Right lobe of liver (tissue), 6 donors: ENCODE measurements at places on chromosomes 5 and 9. TPM values are rescaled to one million over a fixed set of nuclear protein-coding genes. Genes with fewer than 3 reads are reported as not detected.
A peak's percentile ranks its signal among the peaks of the same experiment; 100 is the strongest.

DNA sequence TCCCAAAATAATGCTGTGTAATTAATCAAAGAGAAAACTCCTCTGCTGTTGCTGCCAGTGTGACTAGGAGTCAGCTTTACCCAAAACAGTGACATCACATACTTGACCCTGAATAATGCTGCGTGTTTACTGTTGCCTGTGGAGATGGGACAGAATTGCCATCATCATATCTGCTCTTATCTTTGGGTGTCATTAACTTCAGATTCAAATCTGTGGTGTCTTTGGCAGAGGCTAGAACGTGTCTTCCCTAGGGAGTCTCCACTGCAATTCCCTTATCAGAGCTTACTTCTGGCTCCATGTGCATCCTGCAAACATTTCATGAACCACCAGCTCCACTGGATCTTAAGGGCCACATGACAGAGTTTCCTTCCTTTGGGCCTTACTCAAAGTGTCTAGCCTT is 88.9 kb upstream of the MRPS30 start:
- H3K4me3 ChIP-seq = no peak overlapping the region
- no peak for DNase-seq
- H3K36me3 ChIP-seq = no peaks in the 10 kb centered on the region
- no peaks in the 10 kb centered on the region for H3K4me1 ChIP-seq

Gene NRG2
- 0.77 TPM for total RNA-seq

DNA sequence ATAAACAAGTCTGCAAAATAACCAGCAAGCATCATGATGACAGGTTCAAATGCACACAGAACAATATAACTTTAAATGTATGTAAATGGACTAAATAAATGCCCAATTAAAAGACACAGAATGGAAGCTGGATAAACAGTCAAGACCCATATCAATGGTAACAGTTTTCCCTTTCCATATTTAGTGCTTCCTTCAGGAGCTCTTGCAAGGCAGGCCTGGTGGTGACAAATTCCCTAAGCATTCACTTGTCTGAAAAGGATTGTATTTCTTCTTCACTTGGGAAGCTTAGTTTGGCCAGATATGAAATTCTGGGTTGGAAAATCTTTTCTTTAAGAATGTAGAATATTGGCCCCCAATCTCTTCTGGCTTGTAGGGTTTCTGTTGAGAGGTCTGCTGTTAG is 120.2 kb upstream of the RASA1 start:
- H3K27ac ChIP-seq = no peak overlapping the region
- H3K36me3 ChIP-seq = no peaks in the 10 kb centered on the region
- no peaks in the 10 kb centered on the region for H3K27me3 ChIP-seq
- no peak for DNase-seq
- no peak overlapping the region for H3K4me3 ChIP-seq

DNA sequence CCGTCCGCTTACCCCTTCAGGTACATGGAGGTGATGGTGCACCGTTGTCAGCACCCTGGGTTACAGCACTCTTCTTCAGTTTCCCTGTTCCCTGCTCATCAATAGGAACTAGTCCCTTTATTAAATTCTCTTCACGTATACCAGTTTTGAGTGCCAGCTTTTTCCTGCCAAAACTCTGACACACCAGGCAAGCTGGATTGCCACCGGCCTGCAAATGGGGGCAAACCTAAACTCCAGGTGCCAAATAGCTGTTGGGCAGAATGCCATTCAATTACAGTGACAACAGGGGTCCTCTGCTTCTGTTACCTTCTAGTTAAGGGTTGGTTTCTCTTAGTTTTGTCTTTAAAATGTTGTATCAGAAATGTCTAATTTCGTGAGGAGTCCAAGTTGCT is 400.4 kb downstream of the OSTF1 start:
- H3K4me1 ChIP-seq = no peaks in the 10 kb centered on the region
- no peaks in the 10 kb centered on the region for H3K27me3 ChIP-seq
- no peaks in the 10 kb centered on the region for H3K36me3 ChIP-seq
- DNase-seq = no peak
- H3K4me3 ChIP-seq = no peak overlapping the region
- no peak overlapping the region for H3K27ac ChIP-seq

Gene DAB2IP
- total RNA-seq = 20.2 TPM

DNA sequence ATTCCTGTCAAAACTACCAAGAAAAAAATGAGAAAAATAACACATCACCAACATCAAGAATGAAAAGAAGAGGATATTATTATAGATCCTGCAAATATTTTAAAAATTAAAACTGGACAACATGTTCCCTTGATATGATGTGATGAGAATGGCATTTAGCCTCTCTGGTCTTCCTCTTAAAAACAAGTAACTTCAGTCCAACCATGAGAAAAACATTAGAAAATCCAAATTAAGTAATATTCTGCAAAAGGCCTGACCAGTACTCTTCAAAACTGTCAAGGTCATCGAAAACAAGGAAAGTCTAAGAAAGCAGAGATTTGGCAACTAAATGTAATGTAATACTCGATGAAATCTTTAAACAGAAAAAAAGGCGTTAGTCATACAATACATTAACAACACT is 167.1 kb upstream of the SNX2 start:
- H3K27ac ChIP-seq = no peak overlapping the region
- no peaks in the 10 kb centered on the region for H3K4me1 ChIP-seq
- no peaks in the 10 kb centered on the region for H3K36me3 ChIP-seq
- no peak for DNase-seq

GRCh38 chr5:73451224-73452130 is 2.9 kb upstream of the FOXD1 start:
- H3K27ac ChIP-seq = no peak overlapping the region
- DNase-seq = peak; percentile 74
- no peaks in the 10 kb centered on the region for H3K36me3 ChIP-seq
- no peaks in the 10 kb centered on the region for H3K4me1 ChIP-seq

DNA sequence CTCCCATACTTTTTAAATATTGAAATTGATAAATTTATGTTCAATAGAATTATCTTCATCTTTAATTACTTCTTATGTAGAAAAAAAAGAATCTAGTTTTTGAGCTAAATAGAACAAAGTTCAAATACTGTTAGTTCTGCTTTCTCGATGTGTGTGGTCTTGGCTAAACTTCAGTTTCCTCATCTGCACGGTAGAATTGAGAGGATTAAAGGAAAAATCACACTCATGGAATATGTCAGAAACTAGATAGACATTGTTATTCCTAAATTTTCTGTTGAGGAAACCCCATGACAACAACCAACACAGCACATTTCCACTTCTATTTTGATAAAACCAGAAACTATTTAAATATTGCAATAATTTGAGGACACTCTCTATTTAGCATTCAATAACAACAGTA is 100.3 kb downstream of the MUSK start:
- no peaks in the 10 kb centered on the region for H3K36me3 ChIP-seq
- H3K4me3 ChIP-seq = no peak overlapping the region
- no peak for DNase-seq
- H3K27me3 ChIP-seq = no peaks in the 10 kb centered on the region
- no peak overlapping the region for H3K27ac ChIP-seq
- no peaks in the 10 kb centered on the region for H3K4me1 ChIP-seq

Gene CARD6
- total RNA-seq = 3.1 TPM

- no peak overlapping the region for H3K4me3 ChIP-seq
- H3K4me1 ChIP-seq = no peaks in the 10 kb centered on the region
- H3K36me3 ChIP-seq = no peaks in the 10 kb centered on the region
- no peak overlapping the region for H3K27ac ChIP-seq
- DNase-seq = no peak
Observed at GRCh38 chr5:102278231-102278630, 17.9 kb downstream of the SLCO4C1 start.

- peaks cover 3% of the 10 kb centered on the region for H3K36me3 ChIP-seq
- H3K4me1 ChIP-seq = no peaks in the 10 kb centered on the region
- H3K4me3 ChIP-seq = no peak overlapping the region
Observed at GRCh38 chr9:132894862-132895835, 16.5 kb downstream of the SPACA9 start.

DNA sequence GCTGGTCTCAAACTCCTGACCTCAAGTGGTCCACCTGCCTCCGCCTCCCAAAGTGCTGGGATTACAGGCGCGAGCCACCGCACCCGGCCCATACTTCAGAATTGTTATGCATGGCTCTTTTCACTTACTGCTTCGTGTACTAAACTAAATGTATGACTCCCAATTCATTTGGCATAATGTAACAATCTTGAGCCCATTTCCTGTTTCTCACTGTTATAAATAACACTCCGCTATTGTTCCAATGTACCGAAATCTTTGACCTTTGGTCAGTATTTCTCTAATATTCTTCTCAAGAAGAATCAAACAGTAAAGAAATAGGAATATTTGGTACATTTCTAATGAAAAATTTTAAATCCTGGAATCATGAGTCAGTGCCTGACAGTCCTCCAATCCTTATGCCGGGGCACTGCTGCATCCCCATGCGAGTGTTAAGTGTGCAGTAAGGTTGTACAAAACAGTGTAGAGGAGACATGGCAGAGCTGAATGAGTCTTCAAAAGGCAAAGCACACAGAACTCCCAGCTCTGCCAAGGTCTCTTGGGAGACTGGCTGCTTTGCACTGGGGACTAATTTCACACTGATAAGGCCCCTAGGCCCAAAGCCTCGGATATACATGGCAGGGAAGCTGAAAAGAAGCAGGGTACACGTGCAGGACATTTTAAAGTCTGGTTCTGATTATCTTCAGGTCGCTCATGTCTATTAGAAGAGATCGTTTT is 58.4 kb downstream of the HABP4 start:
- no peaks in the 10 kb centered on the region for H3K4me1 ChIP-seq
- no peak overlapping the region for H3K27ac ChIP-seq
- no peaks in the 10 kb centered on the region for H3K27me3 ChIP-seq

Gene LCN1
- not detected for total RNA-seq

GRCh38 chr9:127049581-127049980 is 72.9 kb downstream of the ANGPTL2 start:
- no peak overlapping the region for H3K4me3 ChIP-seq
- no peaks in the 10 kb centered on the region for H3K4me1 ChIP-seq
- no peaks in the 10 kb centered on the region for H3K27me3 ChIP-seq

DNA sequence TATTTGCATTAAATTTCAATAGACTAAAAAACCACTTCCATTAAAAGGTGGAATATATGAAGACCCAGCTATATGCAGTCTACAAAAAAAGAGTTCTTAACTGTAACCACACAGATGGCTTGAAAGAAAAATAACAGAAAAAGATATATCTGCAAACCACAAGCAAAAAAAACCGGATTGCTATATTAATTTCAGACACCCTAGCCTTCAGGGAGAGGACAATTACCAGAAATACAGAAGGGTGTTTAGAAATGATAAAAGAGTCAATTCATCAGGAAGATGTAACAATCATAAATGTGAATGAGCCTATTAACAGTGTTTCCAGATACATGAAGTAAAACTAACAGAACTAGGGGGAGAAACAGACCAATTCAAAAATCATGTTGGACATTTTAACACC is 56.9 kb upstream of the SMIM23 start:
- no peak for DNase-seq
- H3K36me3 ChIP-seq = no peaks in the 10 kb centered on the region
- H3K27me3 ChIP-seq = no peaks in the 10 kb centered on the region
- no peaks in the 10 kb centered on the region for H3K4me1 ChIP-seq
- no peak overlapping the region for H3K4me3 ChIP-seq
- no peak overlapping the region for H3K27ac ChIP-seq

Gene PCDHA1
- not detected for total RNA-seq

DNA sequence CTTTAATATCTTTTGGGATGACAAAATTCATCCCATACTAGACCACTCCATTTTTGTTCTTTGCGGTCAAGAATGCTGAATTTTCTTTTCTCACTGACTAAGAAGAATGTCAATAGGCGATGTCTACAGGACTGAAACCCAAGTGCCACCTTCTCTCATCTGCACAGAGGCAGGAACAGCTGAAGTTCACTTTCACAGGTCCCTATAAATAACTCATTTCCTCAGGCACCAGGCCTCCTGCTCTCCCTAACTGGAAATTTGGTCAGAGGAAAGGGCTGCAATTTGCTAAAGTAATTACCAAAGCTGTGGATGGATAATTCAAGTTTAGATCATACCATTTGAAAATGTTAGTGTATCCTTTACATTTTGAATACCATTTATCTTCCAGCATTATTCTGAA is 142.9 kb downstream of the DIRAS2 start:
- H3K36me3 ChIP-seq = no peaks in the 10 kb centered on the region
- H3K4me3 ChIP-seq = no peak overlapping the region
- no peak overlapping the region for H3K27ac ChIP-seq
- DNase-seq = no peak
- H3K27me3 ChIP-seq = no peaks in the 10 kb centered on the region

Gene CEP72
- total RNA-seq = 4.9 TPM

DNA sequence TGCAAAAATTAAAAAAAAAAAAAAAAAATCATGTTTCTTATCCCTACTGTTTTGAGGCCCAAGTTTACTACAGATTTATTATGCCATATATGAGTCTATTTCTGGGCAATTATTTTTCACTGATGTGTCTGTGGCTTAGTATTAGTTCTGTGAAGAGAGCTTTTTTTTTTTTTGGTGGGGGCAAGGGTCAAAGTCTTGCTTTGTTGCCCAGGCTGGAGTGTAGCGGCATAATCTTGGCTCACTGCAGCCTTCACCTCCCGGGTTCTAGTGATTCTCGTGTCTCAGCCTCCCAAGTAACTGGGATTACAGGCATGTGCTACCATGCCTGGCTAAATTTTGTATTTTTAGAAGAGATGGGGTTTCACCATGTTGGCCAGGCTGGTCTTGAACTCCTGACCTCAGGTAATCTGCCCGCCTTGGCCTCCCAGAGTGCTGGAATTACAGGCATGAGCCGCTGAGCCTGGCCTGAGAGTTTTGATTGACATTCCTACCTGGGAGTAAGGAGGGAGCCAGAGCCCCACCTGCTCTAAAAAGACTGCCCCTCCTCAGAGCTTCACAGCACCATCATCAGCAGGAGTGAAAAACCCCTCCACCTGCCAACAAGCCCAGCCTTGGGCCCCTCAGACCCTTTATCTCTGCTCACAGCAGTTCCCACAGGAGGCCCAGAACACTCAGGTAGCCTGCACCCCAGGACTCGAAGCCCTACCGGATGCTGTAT is 36.1 kb upstream of the JADE2 start:
- no peak overlapping the region for H3K4me3 ChIP-seq
- DNase-seq = no peak
- no peaks in the 10 kb centered on the region for H3K27me3 ChIP-seq
- H3K27ac ChIP-seq = no peak overlapping the region
- H3K4me1 ChIP-seq = no peaks in the 10 kb centered on the region
- H3K36me3 ChIP-seq = no peaks in the 10 kb centered on the region

Gene SOX30
- not detected for total RNA-seq

Gene ADAMTS12
- 2.3 TPM for total RNA-seq

DNA sequence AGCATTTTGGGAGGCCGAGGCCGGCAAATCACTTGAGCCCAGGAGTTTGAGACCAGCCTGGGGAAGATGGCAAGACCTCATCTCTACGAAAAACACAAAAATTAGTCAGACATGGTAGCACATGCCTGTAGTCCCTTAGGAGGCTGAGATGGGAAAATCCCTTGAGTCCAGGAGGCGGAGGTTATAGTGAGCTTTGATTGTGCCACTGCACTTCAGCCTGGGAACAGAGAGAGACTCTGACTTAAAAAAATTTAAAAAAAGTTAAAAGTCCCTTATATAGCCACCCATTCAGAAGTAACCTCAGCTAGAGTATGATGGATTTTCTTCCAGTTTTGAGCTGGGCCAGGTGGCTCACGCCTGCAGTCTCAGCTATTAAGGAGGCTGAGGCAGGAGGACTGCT is 72.4 kb downstream of the UGCG start:
- DNase-seq = no peak
- no peak overlapping the region for H3K27ac ChIP-seq
- H3K4me3 ChIP-seq = no peak overlapping the region

Gene ROPN1L
- 0.83 TPM for total RNA-seq

- no peaks in the 10 kb centered on the region for H3K4me1 ChIP-seq
- H3K36me3 ChIP-seq = no peaks in the 10 kb centered on the region
- H3K27me3 ChIP-seq = no peaks in the 10 kb centered on the region
- DNase-seq = no peak
- H3K4me3 ChIP-seq = no peak overlapping the region
Observed at GRCh38 chr9:74556685-74557084, 59.5 kb downstream of the RORB start.
